GOT3 (cell line): ENCODE measurements at places on chromosomes 16 and 17.

DNA sequence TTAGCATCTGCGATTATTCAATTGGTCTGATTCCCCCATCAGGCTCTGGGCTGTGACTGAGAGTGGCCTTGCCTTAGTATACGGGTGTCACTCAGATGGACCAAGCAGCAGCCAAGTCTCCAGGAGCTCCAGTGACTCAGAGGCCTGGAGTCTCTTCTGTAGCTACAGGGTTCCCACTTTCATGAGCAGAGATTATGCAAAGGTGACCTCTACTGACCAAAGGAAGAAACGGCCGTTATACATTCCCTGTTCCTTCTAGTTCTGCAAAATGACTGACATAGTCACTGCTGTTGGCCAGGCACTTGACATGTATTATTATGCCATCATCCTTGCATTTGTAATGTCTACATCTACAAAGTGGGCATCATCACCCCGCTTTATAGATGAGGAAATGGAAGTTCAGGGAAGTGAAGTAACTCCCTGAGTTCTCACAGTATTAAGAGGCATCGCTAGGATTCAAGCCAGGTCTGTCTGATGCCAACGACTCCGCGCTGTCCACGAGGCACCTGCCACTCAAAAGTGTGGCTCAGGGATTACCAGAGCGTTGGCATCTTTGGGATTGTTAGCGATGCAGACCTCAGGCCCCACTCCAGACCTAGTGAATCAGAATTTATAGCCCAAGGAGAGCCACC lies 23.3 kb downstream of the SLC38A7 start:
- no peak for DNase-seq

- DNase-seq: no peak
Observed at GRCh38 chr16:2919511-2920255, 8.0 kb downstream of the FLYWCH1 start.

DNA sequence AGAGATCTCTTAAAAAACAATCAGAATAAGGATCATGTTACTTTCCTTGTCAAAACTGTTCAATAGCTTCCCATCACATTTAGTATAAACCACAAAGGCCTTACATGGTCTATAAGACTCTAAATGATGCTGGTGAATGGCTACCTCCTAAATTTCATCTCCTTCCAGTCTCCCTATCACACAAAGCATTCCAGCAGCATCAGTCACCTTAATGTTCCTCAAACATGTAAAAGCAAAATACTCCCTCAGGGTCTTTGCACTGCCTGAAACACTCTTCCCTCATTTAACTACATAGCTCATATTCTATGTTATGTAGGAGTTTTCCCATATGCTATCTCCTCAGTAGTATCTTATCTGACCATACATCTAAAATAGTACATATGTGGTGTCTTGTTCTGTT lies 53.5 kb upstream of the INTS2 start:
- no peak for DNase-seq

- no peak for DNase-seq
Observed at GRCh38 chr16:49494474-49494873, 120.9 kb downstream of the C16orf78 start.

DNA sequence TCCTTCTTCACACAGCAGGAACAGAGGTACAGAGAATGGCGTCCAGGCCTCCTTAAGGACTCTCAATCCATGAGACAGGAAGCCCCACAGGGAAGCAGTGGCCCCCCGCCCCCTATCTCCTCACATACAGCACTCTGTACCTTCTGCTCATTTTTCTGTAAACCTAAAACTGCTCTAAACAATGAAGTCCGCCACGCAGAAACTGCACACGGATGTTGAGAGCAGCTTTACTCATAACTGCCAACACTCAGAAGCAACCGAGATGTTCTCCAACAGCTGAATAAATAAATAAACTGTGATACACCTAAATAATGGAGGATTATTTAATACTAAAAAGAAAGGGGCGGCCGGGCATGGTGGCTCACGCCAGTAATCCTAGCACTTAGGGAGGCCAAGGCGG lies 9.9 kb downstream of the TBC1D16 start:
- DNase-seq: no peak

DNA sequence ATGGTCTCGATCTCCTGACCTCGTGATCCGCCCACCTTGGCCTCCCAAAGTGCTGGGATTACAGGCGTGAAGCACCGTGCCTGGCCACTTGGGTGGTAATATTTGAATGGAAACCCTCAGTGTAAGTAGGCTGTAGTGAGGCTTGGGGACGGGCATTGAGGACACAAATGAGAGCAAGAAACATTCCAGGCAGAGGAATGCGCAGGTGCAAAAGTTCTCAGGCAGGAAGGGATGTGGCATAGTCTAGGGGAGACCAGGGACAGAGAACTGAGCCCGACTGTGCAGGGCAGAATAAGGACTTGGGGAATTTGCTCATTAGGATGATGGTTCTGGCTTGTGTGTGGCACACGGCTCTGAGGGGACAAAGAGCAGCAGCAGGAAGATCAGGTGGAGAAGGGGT lies 54.8 kb downstream of the GRB2 start:
- DNase-seq: no peak

- no peak for DNase-seq
Observed at GRCh38 chr17:3961564-3962047, 2.6 kb downstream of the ATP2A3 start.

GRCh38 chr17:73974536-73974935 lies 228.9 kb upstream of the RPL38 start:
- no peak for DNase-seq

DNA sequence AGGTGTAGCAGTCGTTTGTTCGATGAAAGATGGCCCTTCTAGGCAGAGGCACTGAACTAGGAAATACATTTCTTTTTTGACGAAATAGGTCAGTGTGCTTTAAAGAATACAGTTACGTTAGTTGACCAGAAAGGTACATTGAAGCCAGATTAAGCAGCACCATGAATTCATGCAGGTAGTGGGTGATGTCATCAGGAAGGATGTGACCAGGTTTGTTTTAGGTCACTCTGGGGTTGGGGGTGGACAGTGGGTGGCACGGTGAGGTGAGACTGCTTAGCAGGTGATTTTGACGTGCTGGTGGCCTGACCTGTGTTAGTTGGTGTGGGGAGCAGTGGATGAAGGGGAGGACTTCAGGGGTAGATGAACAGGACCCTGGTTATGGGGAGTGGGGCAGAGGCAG lies 3.6 kb downstream of the INO80E start:
- DNase-seq: no peak

DNA sequence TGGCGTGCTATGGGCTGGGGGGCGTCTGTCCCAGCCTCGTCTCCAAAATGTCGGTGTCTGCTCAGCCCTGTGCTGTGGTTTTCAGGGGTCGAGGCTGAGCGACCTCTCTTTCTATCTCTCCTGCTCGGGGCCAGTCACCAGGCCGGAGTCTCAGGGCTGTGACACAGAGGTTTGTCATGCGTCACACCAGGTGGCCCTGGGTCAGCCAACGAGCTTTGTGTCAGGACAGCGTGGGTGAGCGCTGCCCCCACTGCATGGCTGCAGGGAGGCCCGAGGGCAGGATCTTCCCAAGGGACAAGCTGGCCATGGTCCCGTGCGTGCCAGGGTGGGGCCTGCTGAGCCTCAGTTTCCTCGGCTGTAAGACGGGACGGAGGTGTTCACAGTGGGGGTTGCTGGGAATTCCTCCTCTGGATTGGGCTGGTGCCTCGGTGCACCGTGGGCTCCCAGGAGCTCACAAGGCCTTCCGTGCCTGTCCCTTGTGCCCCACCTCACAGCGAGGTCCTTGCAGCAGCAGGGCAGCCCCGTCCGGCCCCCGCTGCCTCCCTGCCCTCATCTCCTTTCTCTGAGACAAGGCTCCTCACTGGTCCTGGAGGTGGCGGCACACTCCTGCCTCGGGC lies 50.5 kb downstream of the CBFA2T3 start:
- no peak for DNase-seq
